Fibroblast of skin of left biceps (primary cell): ENCODE measurements at places on chromosomes 2 and 18.

DNA sequence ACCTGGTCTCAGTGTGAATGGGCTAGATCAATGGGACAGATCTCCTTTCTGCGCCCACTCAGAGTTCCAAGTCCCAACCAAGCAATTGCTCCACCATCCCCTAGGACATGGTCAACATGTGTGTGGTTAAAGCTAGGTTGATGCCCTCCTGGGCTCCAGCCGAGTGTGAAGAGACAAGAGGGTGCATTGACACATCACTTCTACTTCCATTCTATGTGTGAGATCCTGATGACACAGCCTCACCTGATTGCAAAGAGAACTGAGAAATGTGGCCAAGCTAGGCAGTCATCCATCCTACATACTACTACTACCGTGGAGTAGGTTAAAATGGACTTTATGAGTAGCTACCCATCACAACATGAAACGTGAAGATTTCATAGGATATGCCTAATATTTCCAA, 106.8 kb downstream of the NCKAP5 start:
- no peak for DNase-seq

DNA sequence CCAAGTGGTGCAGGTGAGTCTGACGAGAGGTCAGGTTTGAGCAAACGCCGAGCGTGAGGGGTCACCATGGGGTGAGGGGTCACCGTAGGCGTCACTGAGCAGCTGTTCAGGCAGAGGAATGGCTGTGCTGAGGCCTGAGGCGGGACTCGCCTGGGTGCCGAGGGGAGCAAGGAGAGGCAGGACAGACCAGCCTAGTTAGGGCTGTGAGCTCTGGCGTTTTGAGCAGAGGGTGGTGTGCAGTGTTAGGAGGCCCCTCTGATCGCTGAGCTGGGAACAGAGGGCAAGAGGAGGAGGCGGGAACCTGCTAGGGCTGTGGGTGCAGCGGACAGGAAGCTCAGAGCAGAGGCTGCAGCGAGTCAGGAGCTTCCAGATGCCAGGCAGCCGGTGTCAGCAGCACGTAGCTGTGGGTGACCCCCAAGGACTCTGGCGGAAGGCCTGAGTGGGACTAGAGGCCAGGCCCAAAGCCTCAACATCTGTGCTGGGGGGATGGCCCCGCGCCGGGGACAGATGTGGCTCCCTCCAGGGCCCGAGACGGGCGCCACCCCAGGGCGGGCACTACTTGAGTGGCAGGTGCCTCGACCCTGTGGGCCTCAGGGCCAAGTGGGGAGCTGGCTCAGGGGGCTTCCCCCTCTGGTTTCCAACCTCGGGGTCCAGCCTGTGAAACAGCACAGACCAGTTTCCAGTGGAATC, 55.7 kb downstream of the KCNG2 start:
- DNase-seq = no peak

GRCh38 chr2:21041943-21042707, 1.7 kb downstream of the APOB start:
- no peak for DNase-seq

- no peak for DNase-seq
Observed at GRCh38 chr2:46493971-46494250, 14.5 kb downstream of the TMEM247 start.
